Pulmonary artery endothelial cell (primary cell): ENCODE measurements at places on chromosomes 6 and 20.

DNA sequence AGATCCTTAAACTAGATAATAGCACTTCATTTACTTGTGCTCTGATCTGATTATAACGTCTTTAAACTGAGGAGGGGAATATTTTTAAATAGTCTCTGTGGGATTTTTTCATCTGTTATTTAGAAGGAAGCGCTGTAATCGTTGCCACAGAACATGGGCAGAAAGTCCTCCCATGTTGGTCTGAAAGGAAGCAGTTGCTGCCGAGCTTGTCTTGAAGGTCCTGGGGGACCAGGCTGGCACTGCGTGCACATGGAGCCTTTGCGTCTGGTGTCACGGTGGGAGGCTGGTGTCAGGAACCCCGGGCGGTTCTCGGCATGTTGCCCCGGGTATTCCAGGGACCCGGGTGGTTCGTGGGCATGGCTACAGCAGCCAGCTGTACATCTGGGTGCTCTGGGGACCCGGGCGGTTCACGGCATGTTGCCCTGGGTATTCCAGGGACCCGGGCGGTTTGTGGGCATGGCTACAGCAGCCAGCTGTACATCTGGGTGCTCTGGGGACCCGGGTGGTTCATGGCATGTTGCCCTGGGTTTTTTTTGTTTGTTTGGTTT is 11.5 kb downstream of the TPD52L2 start:
- no peak for DNase-seq

GRCh38 chr6:37357860-37358259 is 4.1 kb downstream of the RNF8 start:
- no peak for DNase-seq

GRCh38 chr6:31401403-31401802 is 2.0 kb upstream of the MICA start:
- peak; percentile 32 for DNase-seq

- no peak for DNase-seq
These were observed 32.5 kb upstream of the VEGFA start for GRCh38 chr6:43737272-43738081.

DNA sequence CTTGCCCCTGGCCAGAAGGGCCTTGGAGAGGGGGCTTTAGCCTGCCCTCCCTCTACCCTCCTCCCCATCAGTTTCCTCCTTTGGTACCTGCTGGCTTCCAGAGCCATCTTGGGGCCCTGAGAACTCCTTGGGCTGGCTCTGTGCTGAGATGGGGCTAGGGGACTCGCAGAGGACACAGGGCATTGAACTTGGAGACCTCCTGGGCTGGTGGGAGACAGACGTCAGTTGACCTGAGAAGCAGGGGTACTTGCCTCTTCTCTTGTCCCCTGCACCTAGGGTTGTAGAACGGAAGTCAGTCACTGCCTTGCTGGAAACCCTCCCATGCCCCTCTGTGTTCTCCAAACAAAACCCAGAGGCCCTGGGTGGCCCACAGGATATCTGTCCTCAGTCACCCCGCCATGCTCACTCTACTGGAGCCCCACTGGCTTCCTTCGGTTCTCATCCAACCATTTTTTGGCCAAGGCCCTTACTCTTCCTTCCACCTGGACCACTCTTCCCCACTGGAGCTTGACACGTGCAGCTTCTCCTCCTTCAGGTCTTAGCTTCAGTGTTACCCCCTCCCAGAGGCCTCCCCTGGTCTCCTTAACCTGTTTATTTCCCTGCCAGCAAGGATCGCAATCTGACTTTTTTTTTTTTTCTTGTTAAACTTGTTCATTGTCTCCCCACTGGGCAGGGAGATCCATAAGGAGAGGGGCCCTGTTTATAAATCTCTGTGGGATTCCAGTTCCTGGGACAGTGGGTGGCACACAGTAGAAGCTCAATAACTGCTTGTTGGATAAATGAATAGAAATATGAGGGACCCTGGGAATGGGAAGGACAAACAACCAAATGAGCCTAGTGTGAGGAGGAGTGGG is 971 bp downstream of the RBCK1 start:
- no peak for DNase-seq

- no peak for DNase-seq
These were observed 661.4 kb upstream of the HS3ST5 start for GRCh38 chr6:115004204-115004603.

DNA sequence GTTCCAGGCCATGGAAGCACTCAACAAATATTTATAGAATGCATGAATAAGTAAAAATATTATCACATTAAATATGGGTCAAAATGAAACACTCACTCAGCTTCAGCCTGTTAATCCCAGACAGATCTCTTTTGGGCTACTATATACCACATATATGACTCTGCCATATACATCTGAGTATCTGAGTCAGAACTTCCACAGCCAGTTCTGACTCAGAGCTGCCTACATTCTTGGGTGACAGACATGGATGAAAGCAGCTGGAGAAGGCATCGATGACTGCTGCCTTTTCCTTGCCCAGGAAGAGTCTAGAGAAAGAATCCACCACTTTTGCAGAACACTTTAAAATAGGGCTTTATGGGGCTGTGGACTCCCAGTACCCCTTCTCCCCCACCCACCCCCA is 11.5 kb upstream of the PDYN start:
- DNase-seq, result no peak

- no peak for DNase-seq
These were observed 771 bp upstream of the PPP1R3G start for GRCh38 chr6:5084360-5084780.

DNA sequence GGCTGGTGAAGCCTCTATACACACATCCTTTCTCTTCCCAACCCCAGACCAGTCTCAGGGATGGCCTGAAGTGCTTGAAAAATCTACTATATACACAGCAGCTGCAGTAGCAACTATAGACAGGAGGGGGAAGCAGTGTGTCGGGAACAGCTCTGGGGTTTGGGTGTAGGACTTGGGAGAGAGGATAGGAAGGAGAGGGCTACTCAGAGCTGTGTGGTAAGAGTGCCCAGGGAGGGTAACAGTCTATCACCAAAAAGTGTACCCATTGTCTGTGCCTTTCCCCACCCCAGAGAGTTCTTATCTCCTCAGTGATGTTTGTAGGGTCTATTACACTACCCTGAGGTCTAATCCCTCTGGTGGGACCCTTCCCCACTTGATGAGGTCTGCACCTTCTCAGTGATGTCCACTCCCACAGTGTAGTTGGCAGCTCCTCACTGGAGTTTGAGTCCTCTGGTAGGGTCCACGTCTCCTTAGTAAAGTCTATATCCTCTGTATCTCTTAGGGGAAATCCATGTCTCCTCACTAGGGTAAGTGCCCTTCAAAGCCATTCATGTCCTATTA is 1.5 kb upstream of the GGT7 start:
- DNase-seq, result peak; percentile 69

- no peak for DNase-seq
These were observed 806 bp downstream of the MICAL1 start for GRCh38 chr6:109454496-109455436.

- DNase-seq, result peak; percentile 58
These were observed 42.5 kb downstream of the EIF2S2 start for GRCh38 chr20:34069341-34070078.

DNA sequence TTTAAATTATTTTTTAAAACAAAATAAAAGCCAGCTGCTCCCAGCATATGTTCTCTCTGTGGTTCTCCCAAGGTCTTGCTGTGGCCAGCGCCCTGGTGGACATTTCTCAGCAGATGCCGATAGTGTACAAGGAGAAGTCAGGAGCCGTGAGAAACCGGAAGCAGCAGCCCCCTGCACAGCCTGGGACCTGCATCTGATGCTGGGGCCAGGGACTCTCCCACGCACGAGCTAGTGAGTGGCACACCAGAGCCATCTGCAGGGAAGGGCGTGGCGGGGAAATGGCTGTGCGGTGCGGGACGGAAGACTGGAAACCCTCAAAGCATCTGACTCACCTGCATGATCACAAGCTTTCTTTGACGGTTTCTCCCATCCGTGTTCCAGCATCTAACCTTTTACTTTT is 16.5 kb downstream of the GFRA4 start:
- DNase-seq, result no peak

- peak; percentile 85 for DNase-seq
These were observed 253.2 kb downstream of the SOX4 start for GRCh38 chr6:21846541-21847451.

DNA sequence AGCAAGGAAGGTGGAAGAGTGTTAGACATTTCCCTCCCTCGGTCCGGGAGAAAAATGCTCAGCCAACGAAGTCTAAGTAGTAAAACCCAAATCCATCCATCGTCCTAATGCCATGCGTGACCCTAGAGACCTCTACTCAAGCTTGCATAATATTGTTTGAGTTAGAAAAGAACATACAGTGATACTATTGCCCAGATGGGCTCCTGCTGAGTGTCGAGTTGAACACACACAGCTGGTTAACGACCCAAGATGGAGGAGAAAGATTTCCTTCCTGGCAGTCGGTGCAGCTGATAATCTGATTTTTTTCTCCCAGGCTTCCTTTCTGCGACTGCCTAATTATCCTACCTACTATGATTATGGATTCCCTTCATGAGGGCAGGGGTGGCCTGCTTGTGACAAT is 164.4 kb upstream of the KCNG1 start:
- DNase-seq, result no peak

DNA sequence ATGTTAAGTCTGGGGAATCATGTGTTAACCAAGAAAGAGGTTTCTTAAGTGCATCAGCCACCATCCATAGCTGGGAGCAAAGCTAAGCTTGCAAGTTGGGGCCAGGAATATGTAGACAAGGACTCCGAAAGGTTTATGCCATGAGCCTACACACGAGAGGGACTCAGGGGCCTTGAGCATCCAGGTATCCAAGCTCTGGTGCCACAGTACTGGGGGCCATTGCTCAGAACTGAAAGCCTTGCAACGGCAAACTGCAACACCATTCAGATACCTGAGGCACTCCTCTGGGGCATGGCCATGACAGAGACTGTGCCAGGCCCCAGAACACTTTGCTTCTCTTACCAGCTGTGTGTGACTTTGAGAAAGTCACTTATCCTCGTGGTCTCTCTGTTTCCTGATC is 27.6 kb downstream of the PRND start:
- DNase-seq, result no peak

GRCh38 chr20:53104884-53105283 is 132.7 kb downstream of the TSHZ2 start:
- DNase-seq, result no peak

- DNase-seq, result no peak
These were observed 76.3 kb upstream of the B3GAT2 start for GRCh38 chr6:71033171-71033570.

DNA sequence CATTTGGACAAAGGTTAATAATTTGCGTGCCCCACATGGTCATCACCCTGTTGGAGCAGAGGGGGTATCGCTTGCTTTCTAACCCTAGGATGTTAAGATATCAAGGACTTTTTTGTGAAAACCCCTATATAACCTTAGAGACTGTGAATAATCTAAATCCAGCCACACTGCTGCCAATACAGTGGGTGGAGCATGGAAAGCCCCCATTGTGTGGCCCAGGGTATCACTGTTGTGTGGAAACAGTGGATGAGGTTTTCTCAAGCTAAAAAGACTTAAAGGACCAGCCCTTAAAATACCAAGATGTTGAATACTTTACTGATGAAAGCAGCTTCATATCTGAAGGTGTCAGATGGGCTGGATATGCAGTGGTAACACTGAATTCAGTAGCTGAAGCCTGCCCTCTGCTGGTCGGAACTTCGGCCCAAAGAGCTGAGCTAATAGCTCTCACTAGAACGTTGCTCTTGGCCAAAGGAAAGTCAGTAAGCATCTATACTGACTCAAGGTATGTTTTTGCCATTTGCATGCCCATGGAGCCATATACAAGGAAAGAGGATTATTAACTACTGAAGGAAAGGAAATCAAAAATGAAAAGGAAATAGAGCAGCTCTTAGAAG is 695.2 kb downstream of the PHF3 start:
- no peak for DNase-seq

- no peak for DNase-seq
These were observed 454.5 kb upstream of the JAG1 start for GRCh38 chr20:11128220-11128718.

DNA sequence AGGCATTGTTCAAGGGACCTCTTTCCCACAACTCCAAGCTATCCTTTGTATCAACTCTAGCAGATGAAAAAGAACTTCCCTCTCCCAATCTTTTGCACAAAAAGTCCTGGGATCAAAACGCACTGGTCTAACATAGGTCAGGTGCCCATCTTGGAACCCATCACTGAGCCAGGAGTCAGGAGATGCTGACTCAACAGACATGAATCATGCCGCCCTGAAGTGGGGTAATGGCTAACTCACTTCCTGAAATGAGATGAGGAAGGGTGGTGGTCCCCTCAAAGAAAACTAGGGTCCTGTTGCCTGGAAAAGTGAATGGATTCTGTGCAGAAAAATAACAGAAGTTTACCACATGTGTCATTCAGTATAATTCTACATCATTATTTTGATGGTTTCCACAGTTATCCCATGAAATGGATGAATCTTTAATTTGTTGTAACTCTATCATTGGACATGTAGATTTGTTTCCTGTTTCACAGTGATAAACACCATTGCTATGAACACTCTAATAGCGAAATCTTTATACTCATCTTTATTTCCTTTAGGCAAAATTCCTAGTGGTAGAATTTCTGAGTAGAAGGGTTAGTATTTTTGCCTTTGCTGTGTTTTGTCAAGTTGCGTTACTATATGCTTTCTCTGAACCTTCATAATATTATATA is 151.3 kb downstream of the SLC16A10 start:
- DNase-seq, result no peak

GRCh38 chr6:133404151-133404550 is 163.0 kb downstream of the EYA4 start:
- DNase-seq, result no peak

DNA sequence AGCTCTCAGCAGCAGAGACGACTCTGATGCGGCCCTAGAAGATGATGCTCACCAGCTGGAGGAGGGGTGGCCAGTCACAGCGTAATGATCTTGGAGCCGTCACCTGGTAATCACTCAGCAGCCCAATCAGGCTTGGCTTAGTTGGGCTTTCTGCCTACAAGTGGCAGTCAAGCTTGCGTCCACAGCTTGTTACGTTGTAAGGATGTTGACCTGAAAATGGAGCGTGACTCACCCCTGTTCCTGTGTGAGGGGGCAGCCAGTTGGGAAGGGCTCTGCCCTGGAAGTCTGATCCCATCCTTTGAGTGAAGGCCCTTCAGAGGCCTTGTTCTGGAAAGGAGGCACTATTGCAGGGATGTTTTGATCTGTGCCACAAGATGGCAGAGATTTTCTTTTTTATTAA is 49.8 kb downstream of the SPATA2 start:
- no peak for DNase-seq

DNA sequence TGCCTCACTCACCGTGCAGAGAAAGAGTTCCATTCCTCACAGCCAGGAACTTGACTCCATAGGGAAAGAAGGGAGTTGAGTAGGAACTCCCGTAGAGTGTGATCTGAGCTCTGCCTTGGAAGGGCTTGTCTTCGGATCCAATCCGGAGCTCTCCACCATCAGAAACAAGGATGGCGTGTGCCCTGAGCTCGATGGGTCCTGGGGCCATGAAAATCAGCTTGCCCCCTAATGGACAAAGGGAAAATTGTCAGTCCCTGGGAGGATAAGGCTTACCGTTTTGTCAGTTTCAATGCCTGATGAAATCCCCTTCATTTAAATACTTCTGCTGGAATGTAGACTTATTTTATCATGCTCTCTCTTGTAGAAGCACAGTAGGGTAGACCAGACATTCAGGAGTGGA is 153.3 kb downstream of the PKHD1 start:
- no peak for DNase-seq

- DNase-seq, result no peak
These were observed 51.7 kb downstream of the DTD1 start for GRCh38 chr20:18639501-18639979.

- no peak for DNase-seq
These were observed 608.1 kb downstream of the KIF16B start for GRCh38 chr20:15965165-15965564.
